ENCODE measurements at places on chromosomes 4 and X.

GRCh38 chrX:118153270-118153669 is 36.7 kb upstream of the KLHL13 start:
- no peak for DNase-seq

GRCh38 chrX:16316331-16316730 is 149.1 kb downstream of the MAGEB17 start:
- no peak for DNase-seq

GRCh38 chr4:161187569-161187968 is 976.2 kb downstream of the FSTL5 start:
- DNase-seq: no peak

DNA sequence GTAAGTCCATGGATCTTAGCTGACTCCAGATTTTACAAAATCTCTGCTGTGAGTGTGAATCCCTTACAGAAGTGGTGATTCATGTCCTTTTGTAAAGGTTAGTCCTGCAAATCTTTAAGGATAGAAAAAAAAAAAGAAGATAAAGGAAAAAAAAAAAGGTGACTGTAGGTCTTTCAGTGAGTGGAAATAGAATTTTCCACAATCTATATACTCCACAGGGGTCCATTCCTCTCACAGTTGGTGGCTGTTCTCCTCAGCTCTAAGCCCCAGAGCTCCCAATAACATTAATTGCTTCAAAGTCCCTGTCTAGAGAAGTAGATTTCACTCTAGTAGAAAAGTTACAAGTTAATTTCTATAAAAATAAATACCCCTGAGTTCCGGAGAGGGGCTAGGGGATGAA is 189.1 kb downstream of the NDST4 start:
- DNase-seq: no peak

GRCh38 chr4:10050261-10050661 is 29.0 kb upstream of the SLC2A9 start:
- DNase-seq: no peak

DNA sequence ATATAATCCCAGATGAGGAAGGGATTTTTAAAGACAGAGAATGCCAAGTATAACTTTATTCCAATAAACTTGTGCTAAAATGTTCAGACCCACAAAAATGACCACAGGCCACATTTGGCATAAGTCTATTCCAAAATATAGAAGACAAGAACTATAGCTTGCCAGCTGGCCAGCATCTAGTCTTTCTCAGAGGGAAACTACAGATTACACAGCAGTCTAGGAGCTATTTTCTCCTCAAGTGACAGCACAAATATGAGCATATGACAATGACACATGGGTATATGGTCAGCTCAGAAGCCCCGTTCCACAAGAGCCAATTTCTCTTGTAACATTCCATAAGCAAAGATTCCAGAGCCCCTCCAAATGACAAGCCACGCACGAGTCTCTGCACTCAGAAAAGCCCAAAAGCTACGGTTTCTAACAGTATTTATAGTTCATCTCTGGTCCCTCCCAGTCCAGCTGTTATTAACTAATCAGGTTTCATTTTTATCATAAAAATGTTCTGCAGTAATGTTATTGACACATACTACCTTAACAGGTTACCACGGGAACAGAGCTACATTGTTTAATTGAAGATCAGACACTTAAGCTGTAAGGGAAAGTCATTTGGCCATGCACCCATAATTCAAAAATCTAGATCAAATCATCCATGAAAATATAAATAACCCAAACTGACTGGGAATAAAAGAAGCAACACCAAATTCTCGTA is 70.3 kb downstream of the RAB28 start:
- DNase-seq: peak; percentile 50

DNA sequence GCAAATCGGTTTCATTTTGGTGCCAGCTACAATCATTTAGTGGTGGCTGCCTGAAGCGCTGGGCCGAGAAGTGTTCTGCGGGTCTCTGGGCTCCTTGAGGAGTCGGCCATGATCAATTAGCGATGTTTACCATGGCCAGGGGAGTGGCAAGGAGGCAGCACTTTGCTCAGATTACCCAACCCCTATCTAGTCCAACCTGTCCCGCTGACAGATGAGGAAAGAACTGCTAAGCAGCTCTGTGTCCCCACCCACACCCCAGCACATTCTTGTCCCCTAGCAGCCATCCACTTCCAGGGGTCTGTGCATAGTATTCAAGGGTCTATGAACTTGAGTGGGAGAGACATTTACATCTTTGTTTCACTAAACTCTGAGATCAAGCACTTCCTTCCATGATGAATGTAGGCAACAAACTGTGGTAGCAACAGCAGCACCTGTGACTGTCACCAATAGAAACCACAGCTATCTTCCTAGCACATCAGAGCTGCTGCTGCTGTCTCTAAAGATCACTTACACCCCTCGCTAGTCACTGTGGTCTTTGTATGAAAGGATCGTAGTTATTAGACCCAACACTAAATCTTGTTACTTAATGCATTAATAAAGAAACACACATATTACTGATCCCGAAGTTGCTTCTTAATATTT is 331.6 kb downstream of the BCOR start:
- no peak for DNase-seq

- DNase-seq: peak; percentile 24
These were observed 12.7 kb downstream of the ACOX3 start for GRCh38 chr4:8427761-8428287.

GRCh38 chrX:102833136-102833535 is 103.9 kb upstream of the RAB40AL start:
- no peak for DNase-seq

DNA sequence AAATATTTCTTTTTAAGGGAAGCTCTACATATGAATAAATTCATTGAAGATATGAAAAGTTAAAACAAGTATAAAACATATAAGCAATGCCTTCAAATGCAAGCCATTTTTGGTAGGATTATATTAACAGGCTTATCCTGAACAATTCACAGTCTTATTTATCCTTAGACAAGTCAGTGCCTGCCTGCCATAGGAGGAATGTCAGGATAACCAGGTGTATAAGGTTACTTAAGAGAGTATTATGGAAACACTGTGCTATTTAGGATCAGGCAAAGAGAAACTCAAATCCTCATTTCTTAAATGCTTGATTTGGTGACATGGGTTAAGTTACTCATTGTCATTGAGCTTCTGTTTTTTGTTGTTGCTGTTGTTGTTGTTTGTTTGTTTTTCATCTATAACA is 2029.9 kb upstream of the AGA start:
- DNase-seq: no peak

GRCh38 chr4:15412461-15412860 is 15.4 kb upstream of the C1QTNF7 start:
- no peak for DNase-seq

DNA sequence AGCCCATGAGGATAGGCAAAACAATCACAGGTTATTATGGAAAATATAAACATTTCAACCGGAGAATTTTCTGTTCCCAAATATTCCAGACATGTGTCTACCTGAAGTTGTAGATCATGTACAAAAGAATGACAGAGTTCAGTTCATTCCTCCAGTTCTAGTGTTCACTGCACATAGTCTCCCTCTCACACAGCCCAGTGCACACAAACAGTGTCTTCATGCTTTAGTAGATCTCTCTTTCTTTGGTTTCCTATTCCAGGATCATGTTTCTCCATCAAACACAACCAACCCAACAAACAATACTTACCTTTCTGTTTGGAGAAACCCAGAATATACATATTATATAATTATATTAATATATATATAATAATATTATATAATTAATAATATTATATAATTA is 671.9 kb downstream of the TRIML1 start:
- DNase-seq: no peak

DNA sequence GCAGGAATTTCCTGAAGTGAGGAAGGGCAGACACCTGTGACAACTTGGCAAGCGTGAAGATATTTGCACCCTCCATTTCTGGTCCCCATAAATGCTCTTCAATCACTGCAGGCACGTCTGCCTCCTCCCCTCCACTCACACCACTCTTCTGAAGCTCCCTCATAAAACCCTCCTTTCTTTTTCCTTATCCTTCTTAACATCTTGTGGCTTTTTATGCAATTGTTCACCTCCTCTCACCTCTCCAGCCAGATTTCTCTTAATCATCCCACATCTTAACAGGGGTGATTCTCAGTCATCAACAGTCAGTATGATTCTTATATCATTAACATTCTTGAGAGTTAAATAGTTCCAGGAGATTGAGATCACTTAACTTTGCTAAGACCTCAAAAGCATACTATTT is 277.4 kb downstream of the SPRY1 start:
- DNase-seq: peak; percentile 27

- DNase-seq: no peak
These were observed 700.6 kb upstream of the PITX2 start for GRCh38 chr4:111323496-111323895.

- DNase-seq: no peak
These were observed 49.8 kb downstream of the DLG3 start for GRCh38 chrX:70494441-70494840.

DNA sequence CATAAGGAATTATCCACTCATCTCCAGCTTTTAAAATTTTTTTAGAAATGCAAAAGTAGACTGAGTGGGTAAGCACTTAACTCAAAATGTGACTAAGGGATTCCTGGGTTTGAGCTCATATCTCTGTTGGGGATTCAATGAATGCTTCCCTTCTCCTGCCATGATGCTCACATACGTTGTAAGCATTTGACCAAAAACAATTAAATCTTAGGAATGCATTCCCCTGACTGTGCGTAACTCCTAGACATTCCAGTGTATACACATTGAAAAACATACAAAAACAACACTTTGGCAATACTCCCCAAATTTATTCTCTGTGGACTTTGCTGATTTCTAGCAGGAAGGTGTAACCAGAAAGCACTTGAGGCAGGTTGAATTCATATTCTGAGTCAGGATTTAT is 29.8 kb downstream of the SPANXA2 start:
- no peak for DNase-seq

- no peak for DNase-seq
These were observed 92.0 kb upstream of the PRDX4 start for GRCh38 chrX:23575281-23575680.

GRCh38 chr4:118683513-118683912 is 1.7 kb upstream of the METTL14 start:
- DNase-seq: peak; percentile 32

DNA sequence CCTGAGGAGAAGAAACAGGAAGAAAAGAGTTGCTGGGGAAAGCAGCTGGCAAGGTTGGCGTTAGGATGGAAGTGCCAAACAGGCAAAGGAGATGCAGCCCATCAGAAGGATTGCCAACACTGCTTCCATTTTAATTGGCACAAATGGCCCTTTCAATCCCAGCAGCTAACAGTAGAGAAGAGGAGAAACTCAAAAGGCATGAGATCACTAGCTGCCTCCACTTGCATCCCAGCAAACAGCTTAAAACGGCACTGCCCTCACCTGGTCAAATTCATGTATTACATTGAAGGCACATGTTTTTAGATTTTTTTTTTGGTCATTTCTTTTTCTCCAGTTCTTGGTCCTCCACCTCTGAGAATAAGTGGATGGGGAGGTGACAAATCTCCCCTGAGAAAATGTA is 14.9 kb upstream of the LOC101059915 start:
- DNase-seq: peak; percentile 57

DNA sequence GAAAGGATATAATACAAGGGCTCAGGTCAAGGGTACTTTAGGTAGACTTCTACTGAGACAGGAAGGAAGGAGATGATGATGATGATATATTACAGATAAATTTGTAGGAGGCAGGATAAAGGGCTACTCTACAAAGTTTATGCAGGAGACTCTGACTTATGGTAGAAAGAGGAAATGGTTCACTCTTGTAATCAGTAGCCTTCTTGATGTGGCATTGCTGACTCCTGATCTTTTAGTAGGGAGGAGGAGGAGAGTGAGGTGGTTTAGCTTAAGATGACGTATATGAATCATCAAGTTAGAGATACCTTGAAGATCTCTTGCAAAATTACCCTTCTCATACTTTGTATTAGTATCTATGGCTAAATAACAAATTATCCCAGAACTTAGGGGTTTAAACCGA is 4.7 kb downstream of the BLTP1 start:
- DNase-seq: no peak

DNA sequence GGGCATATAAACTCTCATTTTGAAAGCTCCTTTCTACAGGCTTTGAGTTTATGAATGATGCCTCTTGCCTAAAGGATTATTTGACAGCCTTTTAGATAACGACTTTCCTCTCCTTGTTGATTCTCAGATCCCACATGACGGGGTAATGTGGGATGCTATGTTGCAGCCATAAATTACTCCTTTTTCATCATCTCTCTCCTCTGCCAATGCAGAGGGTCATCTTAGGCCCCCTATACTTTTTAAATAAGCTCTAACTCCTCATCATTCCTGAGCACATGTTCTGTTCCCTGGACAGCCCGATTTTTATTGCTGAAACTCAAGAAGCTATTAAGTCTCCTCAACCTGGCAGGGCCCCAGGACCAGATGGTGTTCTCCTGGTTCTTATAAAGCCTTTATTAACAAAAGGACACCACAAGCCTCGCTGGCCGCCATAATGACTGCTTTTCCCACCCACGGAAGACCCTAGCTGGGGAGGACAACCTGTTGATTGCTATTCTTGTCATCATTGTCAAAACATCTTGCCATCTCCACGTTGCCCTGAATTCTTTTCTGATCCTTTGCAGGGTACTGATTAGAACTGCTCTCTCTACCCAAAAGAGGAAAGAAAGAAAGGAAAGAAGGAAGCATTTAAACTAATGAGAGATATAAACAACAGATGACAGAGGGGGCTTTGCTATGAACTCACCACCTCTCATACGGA is 150.7 kb downstream of the DHX15 start:
- DNase-seq: peak; percentile 78

DNA sequence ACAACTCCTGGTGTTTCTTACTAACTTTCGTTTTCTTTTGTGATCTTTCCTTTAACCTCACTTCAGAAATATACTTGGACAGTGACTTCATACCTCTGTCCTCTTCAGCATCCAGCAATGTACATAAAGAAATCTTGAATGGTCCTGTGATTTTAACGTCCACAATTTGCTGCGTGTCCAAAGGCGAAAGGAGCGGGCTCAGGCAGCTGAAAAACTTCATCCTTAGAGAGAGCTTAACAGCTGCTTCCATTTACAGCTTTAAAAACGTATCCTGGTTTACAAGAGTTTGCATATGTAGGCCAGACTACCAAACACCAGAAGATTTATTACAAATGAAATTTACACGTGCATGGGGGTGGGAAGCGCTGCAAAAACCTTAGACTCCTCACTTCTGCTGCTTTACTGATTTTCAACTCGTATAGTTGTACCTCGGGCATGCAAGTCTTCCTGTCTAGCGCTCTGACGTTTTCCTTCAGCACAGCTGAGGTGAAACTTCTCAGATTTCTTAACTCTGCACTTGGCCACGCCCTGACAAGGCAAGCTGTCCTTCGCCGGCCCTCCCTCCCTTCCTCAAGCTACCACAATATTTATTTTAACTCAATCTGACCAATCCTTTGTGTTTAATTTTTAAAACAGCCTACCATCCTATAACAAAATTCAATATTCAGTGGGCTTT is 406.4 kb downstream of the FAM47A start:
- DNase-seq: no peak

Measured in G401 (cell line).